Muscle of arm (tissue), 14 donors: ENCODE measurements at places on chromosomes 3 and 15.

GRCh38 chr3:171056528-171056927, 30.0 kb upstream of the SLC2A2 start:
- DNase-seq: no peak

- no peak for DNase-seq
These were observed 1.2 kb downstream of the TNFAIP8L3 start for GRCh38 chr15:51093488-51093838.

DNA sequence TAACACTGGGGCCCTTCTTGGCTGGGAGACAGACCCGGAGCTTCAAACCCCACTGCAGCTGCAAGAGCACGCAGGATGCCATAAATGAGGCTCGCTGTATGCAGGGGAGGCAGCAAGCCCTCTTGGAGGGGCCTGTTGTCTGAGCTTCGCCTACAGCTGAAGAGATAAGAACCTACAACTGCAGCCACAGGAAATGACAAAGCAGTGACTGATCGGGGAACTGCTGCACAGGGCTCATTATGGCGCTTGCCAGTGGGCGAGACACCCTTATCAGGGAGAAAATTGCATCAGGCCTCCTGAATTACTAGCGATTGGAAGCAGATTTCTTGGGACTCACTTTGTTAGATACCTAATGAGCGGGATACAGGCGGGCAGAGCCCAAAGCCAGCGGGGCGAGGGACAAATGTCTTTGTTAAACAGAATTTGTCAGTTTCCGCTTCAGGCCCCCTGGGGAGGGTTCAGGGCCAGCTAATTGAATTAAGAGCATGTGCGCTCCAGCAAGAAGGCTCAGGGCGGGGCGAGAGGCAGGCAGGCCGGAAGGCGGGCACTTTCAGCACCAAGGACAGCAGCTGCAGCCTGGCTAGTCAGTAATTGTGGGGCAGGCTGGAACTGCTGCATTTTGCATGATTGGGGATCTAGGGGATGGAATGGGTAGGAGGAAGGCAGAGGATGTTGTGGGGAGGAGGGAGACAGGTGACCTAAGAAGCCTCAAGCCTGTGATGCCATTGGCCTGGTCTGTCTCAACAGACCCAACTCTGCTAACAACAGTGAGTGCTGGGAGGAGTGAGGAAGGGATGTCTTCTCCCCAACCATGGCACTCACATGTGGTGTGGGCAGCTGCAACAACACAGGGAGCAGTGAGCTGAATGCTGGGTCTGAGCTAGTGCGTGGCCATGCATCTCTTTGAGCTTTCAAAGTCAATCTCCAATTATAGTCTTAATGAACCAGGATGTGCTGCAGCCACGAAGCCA, 55.3 kb downstream of the CCDC33 start:
- DNase-seq: peak; percentile 86

DNA sequence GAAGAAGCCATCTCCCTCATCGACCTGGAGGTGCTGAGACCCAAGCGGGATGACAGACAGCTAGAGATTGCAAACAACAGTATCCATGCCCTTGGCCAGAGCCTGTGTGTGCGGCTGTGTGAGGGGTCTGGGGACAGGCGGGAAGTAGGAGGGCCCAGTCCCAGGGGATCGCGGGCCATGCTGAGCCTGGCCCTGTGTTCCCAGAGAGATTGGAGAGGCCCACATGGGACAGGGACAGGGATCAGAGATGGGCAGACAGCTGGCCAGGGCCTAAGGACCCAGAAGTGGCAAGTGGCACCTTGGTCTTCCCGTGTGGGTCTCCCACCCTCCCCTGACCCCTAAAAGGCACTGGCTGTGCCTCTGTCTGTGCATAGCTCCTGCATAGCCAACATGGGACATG, 10.9 kb upstream of the RHO start:
- DNase-seq: no peak

- no peak for DNase-seq
These were observed 37.4 kb downstream of the KLF15 start for GRCh38 chr3:126319701-126320295.

DNA sequence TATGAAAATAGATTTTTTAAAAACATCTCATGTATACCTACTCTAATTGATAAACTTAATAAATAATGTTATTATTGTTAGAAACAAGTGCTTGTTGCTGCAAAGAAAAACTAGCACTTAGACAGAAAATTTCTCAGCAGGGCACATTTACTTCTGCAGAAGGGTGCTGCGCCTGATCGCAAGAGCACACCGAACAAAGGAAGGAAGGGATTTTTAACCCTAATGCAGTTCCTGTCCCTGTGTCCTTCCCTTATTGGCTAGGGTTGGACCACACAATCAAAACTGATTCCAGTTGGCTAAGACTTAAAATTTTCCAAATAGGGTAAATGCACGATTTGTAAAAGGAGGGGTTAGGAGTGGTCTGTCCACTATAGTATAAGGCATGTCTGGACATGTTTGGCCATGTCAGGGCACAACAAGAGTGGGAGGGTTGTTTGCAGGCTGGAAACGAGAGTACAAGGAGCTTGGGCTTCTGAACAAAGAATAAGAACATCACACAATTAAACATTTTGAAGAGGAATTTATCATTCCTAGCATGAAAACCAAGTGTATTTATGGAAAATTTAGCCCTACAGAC, 4.7 kb downstream of the DTWD1 start:
- no peak for DNase-seq

DNA sequence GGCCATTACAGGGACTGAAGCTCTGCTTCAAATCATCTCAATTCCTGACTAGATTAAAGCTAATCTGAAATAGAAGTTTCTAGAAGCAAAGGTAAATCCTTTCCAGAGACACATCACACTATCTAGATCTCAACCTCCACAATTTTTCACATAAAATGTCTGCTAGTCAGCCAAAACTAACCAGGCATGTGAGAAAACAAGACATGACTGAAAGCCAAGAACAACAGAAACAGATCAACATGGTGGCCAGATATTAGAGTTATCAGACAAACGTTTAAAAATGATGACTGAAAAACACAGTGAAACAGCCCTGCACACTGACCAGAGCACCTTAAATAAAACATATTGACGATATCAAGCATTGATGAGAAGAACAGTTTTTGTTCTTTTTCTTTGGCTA, 59.1 kb downstream of the SUMF1 start:
- DNase-seq: no peak

- no peak for DNase-seq
These were observed 160.5 kb upstream of the UMPS start for GRCh38 chr3:124569761-124570160.

- no peak for DNase-seq
These were observed 136.4 kb upstream of the IL12A start for GRCh38 chr3:159852266-159852665.

- no peak for DNase-seq
These were observed 14.5 kb downstream of the EFCAB12 start for GRCh38 chr3:129413687-129414506.

DNA sequence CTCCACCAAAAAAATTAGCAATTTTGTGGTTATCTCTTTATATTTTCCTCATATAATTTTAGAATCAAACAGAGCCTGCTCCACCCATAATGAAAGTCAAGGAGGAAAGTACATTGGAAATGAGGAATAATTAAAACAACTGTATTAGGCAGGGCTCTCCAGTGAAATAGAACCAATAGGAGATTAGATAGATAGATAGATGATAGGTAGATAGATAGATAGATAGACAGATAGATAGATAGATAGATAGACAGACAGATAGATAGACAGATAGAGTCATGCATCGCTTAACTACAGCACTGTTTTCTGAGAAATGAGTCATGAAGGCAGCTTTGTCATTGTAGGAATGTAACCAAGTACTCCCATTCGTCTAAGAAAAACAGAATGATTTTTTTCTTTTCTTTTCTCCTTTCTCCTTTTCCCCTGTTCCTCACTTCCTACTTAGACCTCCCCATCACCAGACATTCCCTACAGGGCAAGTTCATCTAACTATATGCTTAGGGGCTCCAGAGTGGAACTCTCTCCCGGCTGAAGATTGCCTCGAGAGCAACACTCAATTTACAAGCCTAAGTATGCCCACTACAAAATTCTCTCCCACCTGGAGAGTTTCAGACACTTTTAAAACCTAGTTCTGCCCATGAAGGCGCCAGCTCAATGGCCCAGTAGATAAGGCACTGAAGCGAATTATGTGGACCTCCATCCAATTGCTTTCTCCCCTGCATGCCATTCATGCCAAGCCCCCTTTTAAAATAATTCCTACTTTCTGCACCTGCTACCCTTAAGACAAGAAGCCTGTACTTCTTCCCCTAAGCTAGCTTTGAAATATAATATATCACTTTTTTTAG, 53.3 kb upstream of the LIPC start:
- DNase-seq: no peak

- DNase-seq: no peak
These were observed 13.0 kb upstream of the AMOTL2 start for GRCh38 chr3:134387293-134387692.

DNA sequence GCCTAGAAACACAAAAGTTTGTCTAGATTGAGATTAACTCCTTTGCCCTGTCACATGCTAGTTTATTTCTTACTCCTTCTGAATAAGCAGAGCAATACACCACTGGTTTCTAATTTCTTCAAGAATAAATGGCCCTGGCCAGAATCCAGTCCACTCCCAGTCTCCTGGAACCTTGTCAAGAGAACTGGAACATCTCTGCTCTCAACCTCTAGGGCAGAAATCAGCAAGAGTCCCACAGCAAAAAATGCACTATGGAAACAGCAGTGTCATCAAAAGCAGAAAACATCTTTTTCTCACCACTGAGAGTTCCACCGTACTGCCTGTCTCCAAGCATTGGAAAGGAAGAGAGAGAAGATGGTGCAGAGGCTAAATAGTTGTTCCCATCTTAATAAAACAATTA, 35.9 kb upstream of the PPP2R3A start:
- peak; percentile 72 for DNase-seq

- DNase-seq: no peak
These were observed 276.0 kb downstream of the UACA start for GRCh38 chr15:70487387-70487740.

DNA sequence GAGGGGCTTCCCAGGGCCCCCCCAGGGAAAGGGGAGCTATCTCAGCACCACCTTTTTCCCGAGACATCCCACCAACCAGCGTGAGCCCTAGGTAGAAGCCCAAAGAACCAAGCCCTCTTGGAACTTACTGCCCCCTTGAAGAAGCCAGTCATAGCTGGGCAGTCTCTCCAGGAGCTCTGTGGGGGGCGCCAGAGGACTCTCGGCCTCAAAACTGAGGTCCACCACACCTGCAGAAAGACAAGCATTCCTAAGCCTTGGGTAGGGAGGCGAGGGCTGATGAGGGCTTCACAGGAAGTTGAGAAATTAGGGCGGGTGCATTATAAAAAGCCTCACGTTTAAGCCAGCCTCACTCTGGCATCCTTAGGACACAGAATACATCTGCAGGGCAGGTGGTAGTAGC, 9.0 kb downstream of the SSUH2 start:
- no peak for DNase-seq

DNA sequence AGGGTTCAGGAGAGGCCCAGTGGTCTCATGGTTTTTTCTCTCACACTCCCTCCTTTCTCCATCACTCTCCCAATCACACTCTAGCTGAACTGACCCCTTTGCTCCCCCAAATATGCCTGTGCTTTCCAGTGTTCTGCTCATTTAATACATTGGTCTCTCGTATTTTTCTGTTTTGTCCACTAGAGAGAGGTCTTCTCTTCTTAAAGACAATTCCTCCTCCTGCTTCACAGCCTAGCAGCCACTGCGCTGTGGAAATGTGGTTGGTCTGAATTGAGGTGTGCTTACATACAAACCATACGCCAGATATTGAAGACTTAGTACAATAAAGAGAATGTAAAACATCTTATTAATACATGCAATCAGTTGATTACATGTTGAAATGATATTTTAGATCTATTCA, 60.6 kb upstream of the XCR1 start:
- no peak for DNase-seq

GRCh38 chr15:60301024-60301423, 96.8 kb downstream of the ANXA2 start:
- DNase-seq: no peak

DNA sequence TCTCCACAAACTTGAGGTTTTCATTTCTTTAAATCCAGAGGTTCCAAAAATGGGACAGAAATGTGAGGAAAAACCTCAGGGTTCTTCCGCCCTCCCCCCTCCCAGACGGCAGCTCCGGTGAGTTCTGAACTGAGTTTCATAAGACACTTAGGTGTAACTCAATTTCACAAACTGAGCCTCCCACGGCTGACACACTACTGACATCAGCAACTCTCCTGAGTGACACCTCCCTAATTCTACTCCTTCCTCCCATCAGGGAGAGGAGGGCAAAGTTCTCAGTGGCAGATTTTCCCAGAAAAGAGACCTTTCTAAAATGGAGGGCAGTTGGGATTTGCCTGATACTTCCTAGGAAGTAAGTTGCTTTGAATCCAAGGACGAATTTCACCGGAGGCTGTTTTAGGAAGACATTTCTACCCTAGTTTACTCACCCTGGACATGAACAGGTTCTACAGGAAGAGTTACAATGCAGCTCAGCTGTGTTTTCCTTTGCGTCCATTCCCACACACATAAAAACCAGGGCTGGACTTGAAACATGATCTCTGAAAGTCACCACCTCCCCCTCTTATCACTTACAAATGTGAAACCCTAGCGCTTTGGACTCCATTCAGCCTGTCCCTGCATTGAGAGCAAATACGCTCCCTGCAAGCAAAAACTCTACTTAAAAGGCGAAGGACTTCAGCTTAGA, 78.1 kb upstream of the LMOD3 start:
- DNase-seq: peak; percentile 18

- peak; percentile 37 for DNase-seq
These were observed 22.5 kb downstream of the GLB1 start for GRCh38 chr3:33074217-33075067.

DNA sequence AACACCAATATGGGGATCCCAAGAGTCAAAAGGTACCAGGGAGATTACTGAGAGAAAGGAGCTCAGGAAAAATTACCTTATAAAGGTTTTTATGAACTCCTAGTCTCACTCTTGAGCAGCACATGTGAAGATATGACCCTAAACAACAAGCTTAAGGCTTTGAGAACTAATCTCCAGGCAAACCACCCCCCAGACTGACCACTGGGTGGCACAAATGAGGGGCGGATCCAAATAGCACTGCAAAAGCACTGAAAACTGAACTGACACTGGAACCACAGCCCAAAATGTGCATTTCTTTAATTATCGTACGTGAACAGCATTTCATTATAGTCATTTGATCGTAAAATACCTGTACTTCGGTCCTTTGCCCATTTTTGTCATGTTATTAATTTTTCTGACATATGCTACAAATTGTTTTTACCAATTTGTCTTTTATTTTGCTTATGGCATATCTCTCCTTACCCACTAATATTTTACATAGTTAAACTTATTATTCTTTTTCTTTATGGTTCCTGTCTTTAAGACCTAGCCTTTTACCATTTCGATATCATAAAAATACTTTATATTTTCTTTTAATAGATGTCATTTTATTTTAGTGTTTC, 31.5 kb upstream of the TFDP2 start:
- DNase-seq: peak; percentile 3

GRCh38 chr15:25177955-25178801, 223.4 kb downstream of the SNRPN start:
- DNase-seq: no peak
